Activated naive CD8-positive, alpha-beta T cell treated with anti-CD3 and anti-CD28 coated beads for 36 hours (primary cell): ENCODE measurements at places on chromosomes 4 and X. TPM values are rescaled to one million over a fixed set of nuclear protein-coding genes. Genes with fewer than 3 reads are reported as not detected.

Gene RNF175
- not detected for total RNA-seq

- H3K36me3 ChIP-seq = no peaks in the 10 kb centered on the region
- H3K27me3 ChIP-seq = no peaks in the 10 kb centered on the region
- no peak overlapping the region for H3K27ac ChIP-seq
- H3K4me1 ChIP-seq = no peaks in the 10 kb centered on the region
Measured at GRCh38 chr4:23911675-23912455, 22.0 kb upstream of the PPARGC1A start.

GRCh38 chrX:151458824-151459223, 61.8 kb downstream of the VMA21 start:
- no peaks in the 10 kb centered on the region for H3K27me3 ChIP-seq
- no peak overlapping the region for H3K27ac ChIP-seq
- no peaks in the 10 kb centered on the region for H3K4me1 ChIP-seq
- no peaks in the 10 kb centered on the region for H3K36me3 ChIP-seq
- DNase-seq = no peak

DNA sequence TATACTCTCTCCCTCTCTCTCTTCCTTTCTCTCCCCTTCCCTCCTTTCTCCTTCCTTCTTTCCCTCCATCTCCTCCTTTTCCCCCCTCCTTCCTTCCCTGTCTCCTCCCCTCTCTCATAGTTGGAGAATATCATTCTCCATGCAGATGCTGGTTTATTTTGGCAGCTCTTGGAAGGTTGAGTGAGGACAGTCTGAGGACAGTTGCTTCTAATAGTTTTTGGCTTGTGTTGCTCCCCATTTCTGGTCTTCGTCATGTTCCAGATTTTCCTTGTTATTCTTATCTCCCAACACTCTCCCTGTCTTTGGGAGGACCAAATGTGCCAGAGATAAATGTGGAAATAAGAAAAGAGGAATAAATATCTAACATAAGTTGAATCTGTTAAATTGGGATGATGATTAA, 263.0 kb downstream of the FRMPD4 start:
- H3K27me3 ChIP-seq = peaks cover 7% of the 10 kb centered on the region
- no peak for DNase-seq
- no peak overlapping the region for H3K27ac ChIP-seq
- H3K36me3 ChIP-seq = no peaks in the 10 kb centered on the region
- no peak overlapping the region for H3K4me3 ChIP-seq
- no peaks in the 10 kb centered on the region for H3K4me1 ChIP-seq

DNA sequence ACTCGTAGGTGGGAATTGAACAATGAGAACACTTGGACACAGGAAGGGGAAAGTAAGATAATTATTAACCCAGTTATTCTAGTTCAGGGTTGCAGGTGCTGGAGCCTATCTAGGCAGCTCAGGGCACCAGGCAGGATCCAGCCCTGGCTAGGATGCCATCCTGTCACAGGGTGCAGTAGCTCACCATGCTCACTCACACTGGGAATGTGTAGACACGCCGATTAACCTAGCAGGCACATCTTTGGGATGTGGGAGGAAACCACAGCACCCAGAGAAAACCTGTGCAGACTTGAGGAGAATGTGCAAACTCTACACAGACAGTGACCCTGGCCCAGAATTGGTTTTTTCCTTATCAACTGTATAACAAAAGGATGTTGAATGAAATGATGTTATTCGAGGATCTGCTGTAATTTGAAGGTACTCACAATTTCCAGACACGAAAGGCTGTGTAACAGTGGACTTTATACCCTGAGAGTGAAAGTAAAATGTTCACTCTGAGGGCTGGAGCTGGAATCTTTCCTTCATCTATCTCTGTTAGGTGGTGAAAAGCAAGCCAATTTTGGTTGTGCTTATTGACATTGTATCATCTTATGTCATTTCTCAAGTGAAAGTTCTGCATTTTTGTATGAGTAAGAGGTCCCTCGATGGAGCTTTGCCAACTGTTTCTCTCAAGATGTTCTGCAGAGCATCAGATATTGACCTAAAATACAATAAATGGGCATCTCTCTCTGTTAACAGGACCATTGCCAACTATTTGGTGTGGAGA, 78.8 kb downstream of the PHEX start:
- peaks cover 6% of the 10 kb centered on the region for H3K4me1 ChIP-seq
- H3K27me3 ChIP-seq = no peaks in the 10 kb centered on the region
- no peak for DNase-seq
- H3K36me3 ChIP-seq = peaks cover 24% of the 10 kb centered on the region
- H3K4me3 ChIP-seq = no peak overlapping the region
- H3K27ac ChIP-seq = no peak overlapping the region

GRCh38 chr4:153733751-153734448, 25.9 kb downstream of the RNF175 start:
- H3K36me3 ChIP-seq = no peaks in the 10 kb centered on the region
- no peak for DNase-seq
- H3K27me3 ChIP-seq = no peaks in the 10 kb centered on the region
- H3K27ac ChIP-seq = no peak overlapping the region
- H3K4me1 ChIP-seq = peaks cover 4% of the 10 kb centered on the region
- no peak overlapping the region for H3K4me3 ChIP-seq
